ENCODE measurements at places on chromosomes 2 and 18.

DNA sequence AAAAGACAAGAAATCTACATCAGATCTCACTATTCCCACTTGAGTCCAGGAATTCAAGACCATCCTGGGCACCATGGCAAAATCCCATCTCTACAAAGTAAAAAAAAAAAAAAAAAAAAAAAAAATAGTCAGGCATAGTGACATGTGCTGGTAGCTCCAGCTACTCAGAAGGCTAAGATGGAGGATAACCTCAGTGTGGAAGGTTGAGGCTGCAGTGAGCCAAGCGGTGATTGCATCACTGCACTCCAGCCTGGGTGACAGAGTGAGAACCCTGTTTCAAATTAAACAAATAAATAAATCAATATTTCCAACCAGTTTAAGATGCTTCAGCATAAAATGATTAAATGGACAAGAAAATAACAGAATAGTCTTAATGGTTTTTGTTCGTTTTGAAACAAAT, 197.4 kb downstream of the DSEL start:
- no peak for DNase-seq

DNA sequence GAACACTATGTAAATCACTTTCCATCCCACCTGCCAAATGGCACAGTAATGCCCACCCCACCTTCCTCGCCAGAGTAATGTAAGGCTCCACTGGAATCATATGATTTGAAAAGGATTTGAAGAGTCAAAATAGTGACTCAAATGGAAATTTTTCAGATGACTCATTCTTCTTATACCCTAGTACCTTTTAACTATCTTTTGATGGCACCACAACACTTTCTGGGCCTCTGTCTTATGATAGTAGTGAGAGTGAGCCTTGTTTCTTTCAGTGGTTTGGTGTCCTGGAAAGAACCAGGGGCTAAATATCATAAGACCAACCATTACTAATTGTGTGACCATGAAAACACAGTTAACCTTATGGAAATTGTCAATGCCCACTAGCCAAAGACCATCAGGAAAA, 235.4 kb upstream of the SLC14A2 start:
- DNase-seq, result no peak

- no peak for DNase-seq
These were observed 6.6 kb downstream of the DSG3 start for GRCh38 chr18:31454066-31454708.

DNA sequence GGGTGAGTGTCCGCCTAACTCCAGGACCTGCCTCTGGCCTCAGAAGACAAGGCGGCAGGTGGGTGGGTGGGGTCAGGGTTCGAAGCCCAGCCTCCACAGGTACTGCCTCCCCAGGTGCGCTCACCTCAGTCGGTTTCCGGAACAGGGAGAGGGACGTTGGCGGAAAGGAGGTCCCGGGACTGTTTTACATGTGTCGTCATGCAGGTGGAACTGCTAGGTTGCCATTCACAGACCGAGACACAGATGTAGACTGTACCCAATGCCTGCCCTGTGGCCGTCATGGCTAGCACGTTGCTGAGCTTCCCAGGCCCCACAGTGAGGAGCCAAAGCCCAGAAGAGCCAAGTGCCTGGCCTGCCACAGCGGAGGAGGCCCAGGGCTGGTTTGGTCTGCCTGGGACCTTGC, 284.0 kb upstream of the HS6ST1 start:
- peak; percentile 2 for DNase-seq

- DNase-seq, result no peak
These were observed 43.1 kb upstream of the SLC39A10 start for GRCh38 chr2:195613922-195614321.

- DNase-seq, result no peak
These were observed 11.6 kb downstream of the PTPN4 start for GRCh38 chr2:119771331-119771730.
